ENCODE measurements at places on chromosomes 4 and X.

DNA sequence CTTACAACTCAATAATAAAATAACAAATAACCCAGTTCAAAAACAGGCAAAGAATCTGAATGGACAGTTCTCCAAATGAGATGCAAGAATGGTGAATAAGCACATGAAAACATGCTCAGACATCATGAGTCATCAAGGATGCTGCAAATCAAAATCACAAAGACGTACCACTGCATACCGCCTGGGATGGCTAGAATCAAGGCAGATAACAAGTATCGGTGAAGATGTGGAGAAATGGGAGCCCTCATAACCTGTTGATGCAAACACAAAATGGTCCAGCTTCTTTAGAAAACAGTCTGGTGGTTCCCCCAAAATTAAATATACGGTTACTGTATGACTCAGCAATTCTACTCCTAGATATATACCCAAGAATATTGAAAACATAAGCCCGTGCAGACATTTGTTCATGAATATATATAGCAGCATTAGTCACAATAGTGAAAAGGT, 32.5 kb downstream of the AKAP4 start:
- H3K4me1 ChIP-seq, result no peaks in the 10 kb centered on the region
- H3K4me3 ChIP-seq, result no peak overlapping the region
- H3K36me3 ChIP-seq, result no peaks in the 10 kb centered on the region
- no peak overlapping the region for H3K27ac ChIP-seq

DNA sequence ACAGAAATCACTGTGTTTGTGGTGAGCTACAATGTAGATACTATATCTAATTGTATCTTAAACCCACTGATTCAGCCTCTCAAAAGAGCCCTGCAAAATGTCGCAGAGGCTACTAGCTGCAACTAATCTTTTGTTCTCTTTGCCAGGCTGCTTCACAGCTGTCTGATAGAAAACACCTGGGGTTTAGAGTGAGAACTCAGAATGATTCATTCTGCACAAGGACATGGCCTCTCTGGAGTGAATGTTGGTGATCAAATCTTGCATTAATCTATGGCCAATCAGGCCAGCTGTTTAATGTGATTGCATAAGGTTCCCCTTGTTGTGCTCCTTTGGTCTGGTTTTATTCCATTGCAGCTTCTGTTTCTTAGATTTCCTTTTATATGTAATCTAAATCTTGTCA, 100.3 kb downstream of the EMCN start:
- H3K4me1 ChIP-seq, result no peaks in the 10 kb centered on the region
- H3K4me3 ChIP-seq, result no peak overlapping the region
- H3K36me3 ChIP-seq, result no peaks in the 10 kb centered on the region
- H3K27ac ChIP-seq, result no peak overlapping the region
- H3K27me3 ChIP-seq, result no peaks in the 10 kb centered on the region

GRCh38 chrX:120504569-120504968, 35.5 kb upstream of the LAMP2 start:
- DNase-seq, result no peak
- no peaks in the 10 kb centered on the region for H3K36me3 ChIP-seq
- H3K27ac ChIP-seq, result no peak overlapping the region
- H3K4me1 ChIP-seq, result no peaks in the 10 kb centered on the region
- no peaks in the 10 kb centered on the region for H3K27me3 ChIP-seq
- no peak overlapping the region for H3K4me3 ChIP-seq

DNA sequence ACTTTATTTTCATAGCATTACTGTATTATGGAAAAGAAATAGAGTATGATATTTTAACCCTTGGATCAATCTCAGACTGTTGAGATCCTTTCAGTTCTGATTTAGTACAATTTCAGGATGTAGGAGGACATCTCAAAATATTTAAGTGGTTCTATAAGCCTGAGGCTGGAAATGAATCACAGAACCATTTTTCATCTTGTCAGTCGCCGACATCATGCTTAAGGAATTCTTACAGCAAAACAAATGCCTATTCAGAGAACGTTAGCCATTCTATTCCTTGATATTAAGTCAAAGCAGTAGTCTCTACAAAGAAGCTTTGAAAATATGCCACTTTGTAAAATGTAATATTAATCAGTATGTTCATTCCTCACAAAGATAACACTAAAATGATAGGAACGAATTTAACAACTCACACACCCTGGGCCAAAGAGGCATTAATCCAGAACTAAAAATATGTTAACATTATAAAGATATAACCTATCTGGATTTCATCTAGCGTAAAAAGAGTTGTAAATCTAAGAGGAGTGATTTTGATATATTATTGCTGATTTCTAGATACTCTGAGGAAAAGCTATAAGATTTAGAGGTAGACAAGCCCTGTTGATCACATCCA, 152.0 kb downstream of the GASK1B start:
- no peak overlapping the region for H3K4me3 ChIP-seq
- no peak overlapping the region for H3K27ac ChIP-seq
- H3K4me1 ChIP-seq, result no peaks in the 10 kb centered on the region
- H3K27me3 ChIP-seq, result no peaks in the 10 kb centered on the region
- no peak for DNase-seq

DNA sequence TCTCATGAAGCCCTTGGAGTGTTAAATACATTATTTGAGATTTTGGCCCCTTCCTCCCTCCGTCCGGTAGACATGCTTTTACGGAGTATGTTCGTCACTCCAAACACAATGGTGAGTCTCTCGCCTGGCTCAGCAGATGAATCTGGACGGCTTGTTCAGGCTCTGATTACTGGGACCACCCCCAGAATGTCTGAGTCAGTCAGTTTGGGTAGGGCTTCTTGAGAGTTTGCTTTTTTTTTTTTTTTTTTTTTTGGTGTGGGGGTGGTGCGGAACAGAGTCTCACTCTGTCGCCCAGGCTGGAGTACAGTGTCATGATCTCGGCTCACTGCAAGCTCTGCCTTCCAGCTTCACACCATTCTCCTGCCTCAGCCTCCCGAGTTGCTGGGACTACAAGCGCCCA, 62.4 kb upstream of the MSANTD1 start:
- DNase-seq, result no peak
- H3K36me3 ChIP-seq, result peaks cover 32% of the 10 kb centered on the region
- no peak overlapping the region for H3K27ac ChIP-seq
- no peak overlapping the region for H3K4me3 ChIP-seq
- H3K4me1 ChIP-seq, result no peaks in the 10 kb centered on the region

DNA sequence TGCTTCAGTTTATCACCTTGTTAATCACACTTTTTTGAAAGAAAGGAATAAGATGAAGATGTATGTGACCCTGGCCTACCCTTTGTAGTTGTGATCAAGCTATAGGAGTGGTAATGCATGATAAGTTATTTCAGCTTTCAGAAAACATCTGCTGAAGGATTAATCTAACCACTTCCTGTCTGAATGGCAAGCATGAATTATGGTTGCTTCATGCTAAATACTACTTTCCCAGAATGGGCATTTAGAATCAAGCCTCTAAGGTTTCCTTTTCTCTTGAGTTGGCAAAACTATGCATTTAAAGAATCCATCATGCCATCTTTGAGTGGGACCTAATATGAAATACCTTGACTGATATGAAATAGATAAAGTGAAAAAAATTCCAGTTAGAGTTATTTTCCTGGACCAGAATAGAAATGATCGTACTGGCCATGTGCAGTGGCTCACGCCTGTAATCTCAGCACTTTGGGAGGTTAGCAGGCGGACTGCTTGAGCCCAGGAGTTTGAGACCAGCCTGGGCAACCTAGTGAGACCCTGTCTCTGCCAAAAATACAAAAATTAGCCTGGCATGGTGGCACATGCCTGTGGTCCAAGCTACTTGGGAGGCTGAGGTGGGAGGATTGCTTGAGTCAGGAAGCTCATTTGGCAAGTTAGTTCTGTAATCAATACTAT, 59.1 kb downstream of the ANXA3 start:
- peaks cover 35% of the 10 kb centered on the region for H3K4me1 ChIP-seq
- no peak overlapping the region for H3K27ac ChIP-seq
- DNase-seq, result no peak
- H3K27me3 ChIP-seq, result no peaks in the 10 kb centered on the region
- H3K4me3 ChIP-seq, result no peak overlapping the region

- no peak overlapping the region for H3K4me3 ChIP-seq
- DNase-seq, result no peak
- no peaks in the 10 kb centered on the region for H3K4me1 ChIP-seq
- no peak overlapping the region for H3K27ac ChIP-seq
- H3K27me3 ChIP-seq, result peaks cover 8% of the 10 kb centered on the region
These were observed 569 bp upstream of the FHL1 start for GRCh38 chrX:136146614-136147314.

- no peak overlapping the region for H3K4me3 ChIP-seq
- no peak overlapping the region for H3K27ac ChIP-seq
- H3K27me3 ChIP-seq, result no peaks in the 10 kb centered on the region
- H3K4me1 ChIP-seq, result no peaks in the 10 kb centered on the region
- no peak for DNase-seq
These were observed 258.7 kb upstream of the SLC7A11 start for GRCh38 chr4:138500869-138501268.

Measured in GM12878 (cell line).